ENCODE measurements at places on chromosomes 11 and 22.

DNA sequence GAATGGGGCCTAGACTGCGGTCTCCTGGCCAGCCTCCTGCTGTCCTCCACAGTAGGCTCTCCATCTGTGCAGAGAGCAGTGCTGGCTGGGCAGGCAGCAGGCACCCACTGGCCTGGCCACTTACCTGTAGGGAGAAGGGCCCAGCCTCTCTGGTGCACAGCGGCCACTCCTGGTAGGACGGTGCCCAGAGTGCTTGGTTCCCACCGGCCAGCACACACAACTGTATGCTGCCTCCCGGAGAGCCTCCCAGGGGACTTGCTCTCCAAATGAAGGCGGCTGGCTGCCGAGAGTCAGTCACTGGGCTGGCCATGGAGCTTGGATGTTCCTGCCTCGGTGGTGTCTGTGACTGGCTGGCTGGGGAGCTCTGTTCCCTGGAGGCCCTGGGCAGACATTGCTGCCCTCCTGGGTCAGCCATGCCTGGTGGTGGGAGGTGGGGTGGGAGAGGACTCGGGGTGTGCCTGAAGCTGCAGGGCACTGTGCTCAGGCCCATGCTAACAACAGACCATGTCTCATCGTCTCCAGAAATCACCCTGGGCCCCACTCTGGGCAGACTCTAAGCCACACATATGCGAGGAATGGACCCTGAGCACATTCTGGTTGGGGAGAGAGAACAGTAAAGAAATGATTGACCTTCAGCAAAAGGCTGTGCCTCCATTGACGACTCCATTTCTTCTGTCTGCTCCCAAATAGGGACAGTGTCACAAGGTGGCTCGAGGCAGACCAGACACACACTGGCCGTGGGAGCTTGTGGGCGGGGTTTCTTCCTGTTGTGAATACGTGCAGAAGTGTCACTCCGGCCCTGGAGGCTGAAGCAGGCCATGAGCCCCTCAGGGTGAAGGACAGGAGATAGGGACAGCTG lies 350.8 kb downstream of the TBC1D22A start:
- no peak for DNase-seq

DNA sequence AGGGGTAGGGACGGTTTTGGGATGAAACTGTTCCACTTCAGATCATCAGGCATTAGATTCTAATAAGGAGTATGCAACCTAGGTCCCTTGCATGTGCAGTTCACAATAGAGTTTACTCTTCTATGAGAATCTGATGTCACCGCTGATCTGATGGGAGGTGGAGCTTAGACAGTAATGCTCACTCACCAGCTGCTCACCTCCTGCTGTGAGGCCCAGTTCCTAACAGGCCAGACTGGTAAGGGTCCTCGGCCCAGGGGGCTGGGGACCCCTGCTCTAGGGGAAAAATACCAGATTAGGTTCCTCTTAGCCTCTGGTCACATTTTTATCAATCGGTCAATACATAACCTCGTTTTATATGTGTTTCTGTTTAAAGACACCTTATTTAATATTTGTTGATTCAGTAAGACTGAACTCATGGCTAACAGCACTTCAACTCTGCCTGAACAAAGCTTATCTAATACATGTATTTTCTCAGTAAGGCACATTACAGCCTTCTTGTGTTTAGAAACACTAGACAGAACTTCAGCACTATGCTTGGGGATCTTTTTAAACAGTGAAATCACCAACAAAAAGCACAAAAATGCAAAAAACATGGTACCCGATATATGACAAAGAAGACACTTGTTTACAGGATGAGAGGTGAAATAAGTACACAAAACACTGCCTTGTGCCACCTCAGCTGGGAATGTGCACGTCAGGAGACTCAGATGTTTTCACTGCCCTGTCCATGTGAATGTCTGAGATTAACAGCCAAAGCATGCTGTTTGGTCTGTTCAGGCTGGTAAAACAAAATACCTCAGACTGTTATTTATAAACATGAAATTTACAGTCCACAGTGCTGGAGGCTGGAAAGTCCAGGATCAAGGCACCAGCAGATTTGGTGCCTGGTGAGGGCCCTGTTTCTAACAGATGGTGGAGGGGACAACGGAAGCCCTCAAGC lies 107.5 kb downstream of the USP35 start:
- DNase-seq, result no peak

DNA sequence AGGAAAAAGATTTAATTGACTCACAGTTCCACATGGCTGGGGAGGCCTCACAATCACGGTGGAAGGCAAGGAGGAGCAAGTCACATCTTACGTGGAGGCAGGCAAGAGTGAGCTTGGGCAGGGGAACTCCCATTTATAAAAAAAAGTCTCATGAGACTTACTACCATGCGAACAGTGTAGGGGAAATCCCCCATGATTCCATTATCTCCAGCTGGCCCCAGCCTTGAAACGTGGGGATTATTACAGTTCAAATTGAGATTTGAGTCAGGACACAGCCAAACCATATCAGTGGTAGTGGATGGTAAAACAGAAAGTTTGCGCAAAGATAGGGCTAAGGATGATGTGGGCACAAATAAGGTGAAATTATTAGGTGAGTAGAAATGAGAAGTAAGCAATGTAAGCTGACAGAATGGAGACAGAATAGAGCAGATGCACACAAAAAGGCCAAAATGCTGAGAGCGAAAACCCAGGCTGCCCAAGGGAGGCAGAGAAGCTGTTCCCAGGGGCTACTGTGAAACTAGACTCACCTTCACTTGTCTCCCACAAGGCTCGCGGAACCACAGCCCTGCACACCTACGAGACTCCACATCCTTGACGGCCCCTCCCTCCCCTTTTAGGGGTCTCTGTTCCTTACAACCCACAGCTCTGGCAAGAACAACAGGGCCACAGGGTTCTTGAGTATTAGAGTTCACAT lies 377.6 kb downstream of the CADM1 start:
- no peak for DNase-seq

DNA sequence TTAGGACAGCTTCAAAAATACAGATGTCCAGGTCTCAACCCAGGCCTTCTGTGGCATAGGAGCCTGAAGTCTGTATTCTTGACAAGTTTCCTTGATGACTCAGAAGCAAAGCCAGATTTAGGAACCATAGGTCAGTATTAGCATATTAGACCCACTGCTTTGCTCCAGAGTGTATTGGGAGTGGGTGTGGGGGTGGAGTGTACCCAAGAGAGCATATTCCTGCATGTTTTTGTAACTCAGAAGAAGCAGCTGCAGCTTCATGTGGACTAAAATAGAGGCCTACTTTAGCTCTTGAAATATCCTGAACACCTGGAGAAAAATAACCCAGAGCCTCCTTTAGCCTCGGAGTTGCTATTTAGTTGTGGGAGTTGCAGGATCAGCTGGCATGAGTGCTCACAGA lies 106.7 kb downstream of the CCDC81 start:
- no peak for DNase-seq

DNA sequence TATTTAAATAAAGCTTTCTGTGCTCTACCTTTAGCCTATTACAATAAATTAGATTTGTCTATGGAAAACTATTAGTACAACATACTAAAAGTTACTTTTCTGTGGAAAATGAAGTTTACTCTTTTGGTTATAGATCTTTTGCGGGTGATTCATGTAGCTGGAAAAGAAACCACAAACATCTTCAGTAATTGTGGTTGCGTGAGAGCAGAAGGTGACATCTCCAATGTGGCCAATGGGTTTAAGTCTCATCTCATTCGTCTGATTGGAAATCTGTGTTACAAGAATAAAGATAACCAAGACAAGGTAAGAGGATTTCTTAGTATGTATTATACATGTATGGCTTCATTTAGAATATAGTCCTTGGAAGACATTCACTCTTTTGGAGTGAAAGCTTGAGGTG lies 68.6 kb downstream of the ATXN10 start:
- no peak for DNase-seq

- no peak for DNase-seq
Measured at GRCh38 chr11:96188243-96189006, 154.6 kb downstream of the MAML2 start.

GRCh38 chr11:86291466-86292262 lies 10.4 kb upstream of the HIKESHI start:
- no peak for DNase-seq

DNA sequence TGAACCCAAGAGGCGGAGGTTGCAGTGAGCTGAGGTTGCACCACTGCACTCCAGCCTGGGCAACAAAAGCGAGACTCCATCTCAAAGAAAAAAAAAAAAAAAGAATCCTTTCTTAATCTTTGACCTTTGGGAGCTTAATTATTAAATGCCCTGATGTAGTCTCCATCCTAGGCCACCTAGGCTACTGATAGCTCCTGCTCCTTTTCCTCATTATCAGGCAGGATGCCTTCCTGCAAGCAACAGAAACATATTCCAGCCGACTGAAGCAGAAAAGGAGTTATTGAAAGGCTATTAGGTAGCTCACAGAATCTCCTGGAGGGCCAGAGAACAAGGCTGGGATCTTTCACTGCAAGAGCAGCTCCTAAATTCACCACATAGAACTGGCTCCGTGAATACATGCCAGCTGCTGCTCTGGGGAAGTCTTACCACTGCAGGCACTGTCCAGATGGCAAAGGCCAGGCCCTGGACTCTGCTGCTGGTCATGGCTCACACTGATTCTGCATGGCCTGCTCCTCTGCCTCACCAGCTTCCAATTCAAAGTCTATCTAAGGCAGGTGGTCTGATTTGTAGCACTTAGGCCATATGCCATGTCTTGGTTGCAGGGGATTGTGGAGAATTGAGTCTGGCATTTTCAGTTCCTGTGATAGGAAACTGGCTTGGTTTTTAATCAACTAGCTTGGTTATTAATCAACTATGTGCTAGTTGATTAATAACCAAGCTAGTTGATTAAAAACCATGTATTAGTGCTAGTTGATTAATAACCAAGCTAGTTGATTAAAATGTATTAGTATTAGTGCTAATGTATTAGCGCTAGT lies 26.0 kb upstream of the POLD3 start:
- no peak for DNase-seq

DNA sequence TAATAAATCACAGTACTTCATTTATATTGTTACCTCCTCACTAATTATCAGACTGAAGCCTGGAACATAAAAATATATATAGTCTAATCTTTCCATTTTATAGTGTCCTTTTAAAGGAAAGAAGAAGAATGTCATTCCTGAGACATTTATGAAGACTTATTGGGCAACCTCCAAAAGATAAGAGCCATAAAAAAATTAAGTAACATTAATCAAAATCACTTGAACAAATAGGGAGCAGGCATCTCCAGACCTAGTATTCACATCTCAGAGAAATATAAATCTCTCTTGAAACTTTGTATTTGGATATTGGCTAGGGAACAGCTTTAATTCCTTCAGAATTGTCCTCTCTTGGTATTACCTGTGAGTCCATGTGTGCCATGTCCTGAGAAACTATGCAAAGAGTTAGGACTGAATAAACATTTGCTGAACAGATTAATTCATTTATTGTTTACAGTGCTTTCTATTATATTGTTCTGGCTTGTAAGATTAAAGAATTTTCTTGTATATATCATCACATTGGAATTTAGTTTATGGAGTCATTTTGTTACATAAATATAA lies 530.5 kb upstream of the LRRC4C start:
- no peak for DNase-seq

DNA sequence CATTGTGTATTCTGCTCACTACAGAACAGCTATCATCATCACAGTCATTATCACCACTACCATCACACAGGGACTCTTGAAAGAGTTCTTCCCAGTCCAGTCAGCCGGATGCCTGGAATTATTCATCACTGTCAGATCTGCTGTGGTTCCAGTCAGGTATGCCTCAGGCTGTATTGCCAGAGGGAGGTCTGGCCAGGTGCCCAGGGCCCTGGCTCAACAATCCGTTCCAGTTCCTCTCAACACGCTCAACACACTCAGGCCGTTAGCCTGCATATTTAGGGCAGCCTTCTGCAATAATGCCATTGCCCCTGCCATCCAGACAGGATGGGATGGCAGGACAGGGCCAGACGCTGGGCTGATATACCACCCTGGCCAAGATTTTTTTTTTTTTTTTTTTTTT lies 28.6 kb upstream of the RASL10A start:
- no peak for DNase-seq

GRCh38 chr11:112453601-112454577 lies 193.2 kb upstream of the PLET1 start:
- DNase-seq, result no peak

DNA sequence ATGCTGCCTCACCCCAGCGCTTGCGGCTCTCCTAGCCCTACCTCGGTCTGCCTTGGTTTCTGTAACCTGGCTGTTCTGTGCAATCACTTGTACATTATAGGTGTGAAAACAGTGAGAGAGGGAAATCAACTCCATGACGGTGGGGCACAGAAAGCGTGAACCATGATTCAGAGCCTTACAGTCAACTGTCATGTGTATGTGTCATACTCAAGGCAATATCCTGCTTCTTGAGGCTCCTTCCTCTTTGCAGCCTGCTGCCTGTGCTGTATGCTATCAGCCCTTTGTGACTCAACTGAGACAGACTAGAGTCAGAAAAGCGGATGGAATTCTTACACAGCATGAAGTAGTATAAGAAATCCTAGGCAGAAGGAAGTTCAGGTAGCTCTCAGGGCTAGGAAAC lies 2.1 kb downstream of the NRIP3 start:
- DNase-seq, result no peak

DNA sequence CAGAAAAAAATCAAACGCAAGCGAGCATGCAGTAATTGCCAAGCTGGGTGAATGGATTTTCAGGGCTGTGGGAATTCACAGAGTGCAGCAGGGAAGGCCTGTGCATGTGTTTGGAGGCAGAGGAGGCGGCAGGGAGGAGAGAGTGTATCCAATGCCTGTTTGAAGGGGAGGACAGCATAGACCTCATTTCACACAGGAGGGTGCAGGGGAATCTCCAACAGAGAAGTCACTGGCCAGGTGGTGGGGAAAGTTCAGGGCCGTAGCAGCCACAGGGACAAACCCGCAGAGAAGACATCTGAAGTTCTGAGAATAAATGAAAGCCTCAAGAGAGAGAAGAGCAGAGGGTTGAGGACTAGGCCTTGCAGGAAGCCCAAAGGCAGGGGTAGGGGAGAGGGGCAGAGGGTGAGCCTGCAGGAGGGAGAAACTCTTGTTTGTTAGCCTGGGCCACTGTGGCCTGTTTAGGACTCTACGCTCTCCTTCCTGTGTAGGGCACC lies 19.2 kb upstream of the KDM2A start:
- DNase-seq, result no peak

GRCh38 chr11:82892611-82893169 lies 7.5 kb downstream of the PRCP start:
- no peak for DNase-seq

- DNase-seq, result no peak
Measured at GRCh38 chr11:107769189-107769588, 57.3 kb upstream of the SLN start.

GRCh38 chr11:135002236-135002635 lies 590.2 kb upstream of the B3GAT1 start:
- no peak for DNase-seq

All from amygdala (tissue), 56 donors.